ENCODE measurements at places on chromosomes 3 and 15.

- DNase-seq: no peak
Observed at GRCh38 chr3:167057581-167057980, 322.5 kb downstream of the ZBBX start.

- DNase-seq: no peak
Observed at GRCh38 chr15:64527263-64527984, 67.0 kb downstream of the ZNF609 start.

GRCh38 chr15:88303395-88303794 lies 46.9 kb upstream of the NTRK3 start:
- DNase-seq: no peak

DNA sequence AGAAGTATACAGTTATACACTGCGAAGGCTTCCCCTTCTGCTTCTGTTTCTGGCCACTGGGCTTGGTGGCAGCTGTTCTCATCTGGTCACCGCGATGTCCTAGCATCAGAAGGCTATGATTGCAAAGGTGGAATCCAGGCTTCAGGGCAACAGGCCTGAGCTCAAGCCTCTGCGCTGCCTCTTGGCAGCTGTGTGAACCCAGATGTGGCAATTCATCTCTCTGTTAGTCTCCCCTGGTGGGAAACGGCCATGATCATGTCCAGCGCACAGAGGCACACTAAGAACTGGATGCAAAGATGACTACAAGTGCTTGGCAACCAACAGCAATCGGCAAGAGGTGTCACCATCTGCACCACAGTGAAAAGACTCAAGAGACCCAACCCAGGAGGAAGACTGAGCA lies 78.9 kb downstream of the PCSK6 start:
- DNase-seq: no peak

GRCh38 chr3:42557854-42558253 lies 23.9 kb downstream of the SEC22C start:
- DNase-seq: no peak

- no peak for DNase-seq
Observed at GRCh38 chr15:68644083-68644904, 65.5 kb downstream of the CORO2B start.

DNA sequence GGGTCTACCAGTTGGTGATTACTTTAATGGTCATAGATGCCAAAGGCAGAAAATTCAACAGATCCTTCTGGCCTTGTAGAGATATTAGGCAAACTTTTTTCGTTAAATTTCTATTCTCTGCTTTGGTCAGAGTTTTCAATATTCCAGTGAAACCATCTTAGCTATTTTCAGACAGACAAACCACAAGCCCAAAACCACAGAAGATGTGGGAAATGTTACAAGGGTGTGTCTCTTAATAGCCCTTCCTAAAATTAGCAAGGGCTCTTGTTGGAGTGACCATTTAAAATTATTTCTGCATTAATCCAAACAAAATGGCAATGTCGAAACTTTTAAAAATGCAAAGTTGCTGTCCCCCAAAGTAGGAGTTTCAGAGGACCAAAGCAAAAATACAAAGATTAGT lies 102.8 kb downstream of the ARRDC4 start:
- DNase-seq: no peak

- no peak for DNase-seq
Observed at GRCh38 chr3:10366651-10367101, 45.8 kb upstream of the SEC13 start.

- DNase-seq: no peak
Observed at GRCh38 chr3:52145736-52146110, 8.5 kb downstream of the POC1A start.

DNA sequence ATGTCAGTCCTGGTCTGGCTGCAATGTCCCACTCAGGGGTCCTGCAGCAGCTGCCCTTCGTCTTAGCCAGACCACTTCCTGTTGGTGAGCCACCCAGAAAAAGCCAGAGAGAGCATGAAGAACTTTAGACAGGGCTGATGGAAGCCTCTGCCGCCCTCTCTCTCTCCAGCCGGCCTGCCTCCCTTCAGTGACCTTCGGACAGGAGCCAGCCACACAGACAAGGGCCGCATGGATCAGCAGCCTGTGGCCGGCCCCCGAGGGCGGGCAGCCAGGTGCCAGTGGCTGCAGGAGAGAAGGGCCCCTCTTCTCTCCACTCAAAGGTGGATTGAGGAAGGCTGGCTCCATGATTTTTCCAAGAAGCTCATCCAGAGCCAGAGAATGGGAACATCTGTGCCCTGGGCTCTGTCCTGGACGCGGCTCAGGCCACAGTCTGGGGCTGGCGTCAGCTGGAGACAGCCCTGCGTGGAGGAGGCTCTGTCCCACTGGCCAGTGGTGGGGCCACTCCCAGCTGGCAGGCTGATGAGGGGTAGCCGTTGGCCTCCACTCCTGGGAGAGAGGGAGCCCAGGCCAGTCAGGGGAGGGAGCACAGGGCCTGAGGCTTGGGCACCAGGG lies 42.9 kb downstream of the ISG20 start:
- no peak for DNase-seq

DNA sequence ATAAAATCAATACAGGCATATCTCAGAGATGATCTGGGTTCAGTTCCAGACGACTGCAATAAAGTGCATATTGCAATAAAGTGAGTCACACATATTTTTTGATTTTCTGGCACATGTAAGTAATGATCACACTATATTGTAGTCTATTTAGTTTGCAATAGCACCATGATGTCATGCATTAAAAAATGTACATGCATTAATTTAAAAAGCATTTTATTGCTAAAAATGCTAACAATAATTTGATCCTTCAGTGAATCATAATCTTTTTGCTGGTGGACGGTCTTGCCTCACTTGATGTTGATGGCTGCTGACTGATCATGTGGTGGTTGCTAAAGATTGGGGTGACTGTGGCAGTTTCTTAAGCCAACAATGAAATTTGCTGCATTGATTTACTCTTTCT lies 511.1 kb downstream of the OTOL1 start:
- no peak for DNase-seq

DNA sequence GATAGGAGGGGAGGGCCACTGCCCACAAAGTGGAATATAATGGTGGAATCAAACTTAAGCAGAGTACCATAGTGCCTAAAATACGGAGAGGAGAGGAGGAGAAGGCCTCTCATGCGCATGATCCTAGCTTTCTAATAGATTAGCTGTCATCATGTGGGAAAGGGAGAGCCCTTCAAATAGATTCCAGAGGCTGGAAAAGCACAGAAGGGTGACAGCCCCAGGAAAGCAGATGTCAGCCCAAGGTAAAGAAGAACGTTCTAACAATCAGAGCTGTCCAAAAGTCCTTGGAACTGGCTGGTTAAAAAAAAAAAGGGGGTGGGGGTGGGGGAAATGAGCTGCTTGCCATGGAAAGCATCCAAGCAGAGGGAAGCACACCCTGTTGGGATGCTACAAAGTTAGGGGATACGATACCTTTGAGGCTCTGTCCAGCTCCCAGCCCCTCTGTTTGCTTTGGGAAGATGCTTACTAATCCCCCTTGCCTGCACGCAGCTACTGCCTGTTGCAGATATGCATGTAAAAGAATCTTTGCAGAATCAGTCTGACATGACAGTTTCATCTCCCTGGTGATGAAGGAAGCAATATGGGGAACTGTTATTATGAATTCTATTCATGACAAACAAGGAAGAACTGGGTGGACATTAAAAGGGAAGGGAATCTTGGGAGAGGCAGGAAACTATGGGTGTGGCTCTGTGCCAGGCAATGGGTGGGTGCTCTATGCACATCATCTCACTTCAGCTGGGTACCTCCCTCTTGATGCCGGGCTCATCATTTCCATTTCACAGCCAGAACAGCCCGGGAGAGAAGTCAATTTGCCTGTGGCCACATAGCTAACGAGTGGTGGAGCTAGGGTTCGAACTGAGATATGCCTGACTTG lies 10.1 kb upstream of the LMCD1 start:
- no peak for DNase-seq

DNA sequence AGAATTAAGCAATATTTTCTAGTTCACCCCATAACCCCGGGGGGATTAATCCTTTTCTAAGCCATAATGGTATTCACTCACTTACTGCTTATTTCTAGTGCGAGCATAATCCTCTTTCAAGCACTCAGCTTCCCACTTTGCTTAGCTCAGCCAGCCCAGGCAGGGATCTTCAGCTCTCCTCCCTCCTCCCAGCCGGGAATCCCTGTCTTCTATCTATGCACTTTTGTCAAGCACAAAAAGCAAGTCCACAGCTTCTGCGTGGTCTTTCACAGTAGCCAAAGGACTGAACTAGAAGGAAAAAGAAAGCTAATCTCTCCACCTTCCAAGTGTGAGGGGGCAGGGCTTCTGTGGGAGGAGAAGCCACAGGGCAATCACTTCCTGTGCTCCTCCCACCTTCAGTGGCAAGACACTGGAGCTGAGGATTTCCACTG lies 62.8 kb downstream of the PEX5L start:
- no peak for DNase-seq

DNA sequence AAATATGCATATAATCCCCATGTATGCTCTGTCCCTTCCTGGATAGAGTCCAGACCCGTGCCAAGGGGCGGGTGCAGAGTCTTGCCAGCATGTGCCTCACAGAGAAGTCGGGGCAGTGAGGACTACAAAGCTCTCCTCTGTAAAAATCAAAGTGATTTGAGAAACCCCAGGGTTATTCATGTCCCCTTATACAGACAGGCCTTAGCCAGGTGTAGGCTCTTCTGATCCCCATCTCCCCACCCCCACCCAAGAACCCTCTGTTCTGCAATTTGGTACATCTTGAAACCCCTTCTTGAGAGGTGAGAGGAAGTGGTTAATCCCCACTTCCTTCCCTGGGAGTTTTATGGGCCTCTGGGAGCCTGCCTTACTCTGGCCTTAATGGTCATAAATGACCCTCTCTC lies 24.7 kb downstream of the TRIM71 start:
- DNase-seq: no peak

DNA sequence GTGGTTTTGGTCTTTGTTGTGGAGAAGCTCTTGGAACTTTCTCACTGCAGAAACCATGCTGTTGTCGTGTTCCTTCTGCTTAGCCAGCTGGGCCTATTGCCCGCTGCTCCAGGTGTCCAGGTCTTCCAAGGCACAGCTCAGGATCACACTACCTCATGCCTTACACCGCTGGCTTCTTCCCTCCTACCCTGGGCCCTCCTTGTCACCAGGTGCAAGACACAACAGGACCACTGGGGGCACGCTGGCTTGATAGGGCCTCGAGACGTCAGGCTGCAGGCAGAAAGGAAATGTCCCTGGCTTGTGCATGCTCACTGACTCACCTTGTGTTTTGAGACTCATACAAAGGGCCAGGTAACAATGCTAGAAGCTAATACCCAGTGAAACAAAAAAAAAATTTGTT lies 32.3 kb downstream of the PAQR9 start:
- DNase-seq: no peak

DNA sequence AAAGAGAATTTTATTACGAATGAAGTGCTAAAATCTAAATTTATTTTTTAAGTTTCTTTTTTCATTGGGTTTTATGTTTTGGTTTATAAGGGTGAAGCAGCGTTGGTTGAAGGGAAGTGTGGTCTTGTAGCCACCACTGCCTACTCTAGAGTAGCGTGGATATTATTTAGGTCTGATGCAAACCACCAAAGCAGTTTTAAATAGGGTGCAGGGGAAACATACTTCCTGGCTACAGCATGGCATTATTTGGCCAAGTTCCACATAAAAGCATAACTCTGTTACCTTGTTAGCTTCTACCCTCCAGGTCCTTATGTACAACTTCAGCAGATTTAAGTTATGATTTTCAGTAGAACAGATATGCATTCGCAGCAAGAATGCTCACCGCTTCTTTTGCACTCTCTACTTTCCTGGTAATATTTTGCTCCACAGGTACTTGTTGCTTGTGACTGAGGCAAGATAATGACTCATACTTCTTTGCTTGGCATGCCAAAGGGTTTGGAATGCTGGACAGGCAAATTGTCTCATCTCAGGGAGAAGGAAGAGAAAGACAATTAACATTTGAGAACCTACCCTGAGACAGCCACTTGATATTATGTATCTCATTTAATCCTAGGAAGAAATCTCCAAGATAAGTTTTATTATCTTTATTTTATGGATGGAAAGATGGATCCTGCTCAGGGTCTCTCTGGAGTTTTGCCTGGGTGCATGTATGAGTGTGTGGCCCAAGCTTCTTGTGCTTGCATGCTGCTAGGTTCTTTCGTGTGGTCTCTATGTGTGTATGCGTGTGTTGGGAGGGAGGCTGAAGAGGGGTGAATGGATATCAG lies 5.4 kb downstream of the TGFBR2 start:
- no peak for DNase-seq

GRCh38 chr3:22360970-22361369 lies 610.0 kb upstream of the ZNF385D start:
- DNase-seq: no peak

GRCh38 chr3:161796780-161797179 lies 300.2 kb downstream of the OTOL1 start:
- no peak for DNase-seq

DNA sequence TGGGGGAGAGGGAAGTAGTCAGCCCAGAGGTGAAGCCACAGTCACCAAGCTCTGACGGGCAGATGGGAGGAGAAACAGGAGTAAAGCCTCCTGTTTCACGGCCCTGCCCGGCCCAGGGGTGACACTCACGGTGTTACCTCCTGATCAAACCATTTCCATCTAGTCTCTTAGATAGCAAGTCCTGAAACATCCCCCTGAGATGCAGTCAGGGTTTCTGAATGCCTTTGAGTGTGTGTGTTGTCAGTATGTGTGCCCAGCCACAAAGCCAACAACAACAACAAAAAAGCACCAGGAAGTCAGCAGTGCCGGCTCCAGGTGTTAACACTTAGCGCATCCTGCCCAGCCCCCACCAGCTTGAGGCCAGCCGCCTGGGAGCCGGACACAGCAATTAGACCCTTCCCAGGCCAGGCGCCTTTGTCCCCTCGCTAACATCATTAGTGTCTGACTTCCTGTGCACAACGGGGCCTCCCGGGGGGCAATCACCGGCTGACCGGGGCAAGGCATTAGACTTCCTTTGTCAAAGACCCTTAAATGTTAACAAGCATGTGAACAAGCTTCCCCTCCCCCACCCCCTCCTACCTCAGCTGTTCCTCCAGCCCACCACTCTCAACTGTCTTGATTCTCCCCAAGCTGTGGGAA lies 34.5 kb downstream of the IL17RD start:
- DNase-seq: no peak

DNA sequence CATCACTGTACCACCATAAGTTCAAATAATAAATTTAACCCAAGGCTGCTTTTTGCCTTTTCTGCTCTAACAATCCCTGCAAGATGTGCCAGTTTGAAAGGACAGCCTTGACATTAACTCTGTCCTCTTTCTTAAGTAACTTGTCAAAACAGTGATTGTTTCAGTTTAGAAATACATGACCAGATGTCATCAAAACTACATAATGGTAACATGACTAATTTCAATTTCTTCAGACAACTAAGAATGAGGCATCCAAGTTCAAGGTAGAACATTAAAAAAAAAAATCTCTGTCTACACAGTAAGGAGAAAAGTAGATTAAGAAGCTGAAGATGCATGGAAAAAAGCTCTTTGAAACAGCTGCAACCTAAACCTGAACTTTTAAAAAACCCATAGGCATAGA lies 47.4 kb downstream of the SHQ1 start:
- no peak for DNase-seq

- no peak for DNase-seq
Observed at GRCh38 chr3:154799800-154800199, 280.3 kb upstream of the MME start.

DNA sequence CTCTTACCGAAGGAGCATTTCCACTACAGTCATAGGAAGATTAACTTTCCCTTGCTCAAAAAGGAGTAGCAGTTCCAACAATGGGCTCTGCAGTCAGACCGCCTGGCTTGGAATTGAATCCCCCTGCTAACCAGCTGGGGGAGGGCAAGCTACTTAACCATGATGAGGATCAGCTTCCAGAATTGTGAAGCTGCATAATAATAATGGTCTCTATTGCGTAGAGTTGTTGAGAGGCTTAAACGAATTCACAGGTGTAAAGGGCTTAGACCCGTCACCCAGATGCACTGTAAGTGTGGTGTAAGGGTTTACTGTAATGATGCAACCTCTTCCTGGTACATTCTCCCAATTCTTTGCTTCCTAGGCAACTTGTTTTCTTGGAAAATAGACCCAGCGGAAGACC lies 185.2 kb upstream of the RGMA start:
- no peak for DNase-seq
